ENCODE measurements at places on chromosomes 7 and 10.

GRCh38 chr7:87567052-87567451, 33.6 kb downstream of the ABCB1 start:
- no peak for DNase-seq

- no peak for DNase-seq
Observed at GRCh38 chr10:108688314-108688713, 1235.0 kb downstream of the XPNPEP1 start.

DNA sequence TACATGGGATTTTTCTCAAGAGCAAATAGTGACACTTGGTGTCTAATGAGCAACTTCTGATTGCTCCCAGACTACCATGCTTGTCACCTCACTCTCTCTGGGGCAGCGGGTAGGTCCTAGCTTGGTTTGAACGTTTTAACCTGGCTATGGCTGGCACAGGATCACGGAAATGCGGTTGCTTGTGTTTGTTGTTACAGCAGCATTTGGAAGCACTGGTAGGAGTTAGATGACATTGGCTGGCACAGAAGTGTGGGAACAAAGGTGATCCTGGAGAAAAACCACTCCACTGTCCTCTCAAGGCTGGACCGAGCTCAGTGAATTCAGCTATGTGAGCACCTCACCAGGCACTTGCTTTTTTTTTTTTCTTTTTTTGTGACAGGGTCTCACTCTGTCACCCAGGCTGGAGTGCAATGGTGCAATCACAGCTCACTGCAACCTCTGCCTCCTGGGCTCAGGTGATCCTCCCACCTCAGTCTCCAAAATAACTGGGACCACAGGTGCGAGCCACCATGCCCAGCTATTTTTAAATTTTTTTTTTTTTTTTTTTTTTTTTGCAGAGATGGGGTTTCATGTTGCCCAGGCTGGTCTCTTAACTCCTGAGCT, 3.5 kb upstream of the PFKFB3 start:
- no peak for DNase-seq

DNA sequence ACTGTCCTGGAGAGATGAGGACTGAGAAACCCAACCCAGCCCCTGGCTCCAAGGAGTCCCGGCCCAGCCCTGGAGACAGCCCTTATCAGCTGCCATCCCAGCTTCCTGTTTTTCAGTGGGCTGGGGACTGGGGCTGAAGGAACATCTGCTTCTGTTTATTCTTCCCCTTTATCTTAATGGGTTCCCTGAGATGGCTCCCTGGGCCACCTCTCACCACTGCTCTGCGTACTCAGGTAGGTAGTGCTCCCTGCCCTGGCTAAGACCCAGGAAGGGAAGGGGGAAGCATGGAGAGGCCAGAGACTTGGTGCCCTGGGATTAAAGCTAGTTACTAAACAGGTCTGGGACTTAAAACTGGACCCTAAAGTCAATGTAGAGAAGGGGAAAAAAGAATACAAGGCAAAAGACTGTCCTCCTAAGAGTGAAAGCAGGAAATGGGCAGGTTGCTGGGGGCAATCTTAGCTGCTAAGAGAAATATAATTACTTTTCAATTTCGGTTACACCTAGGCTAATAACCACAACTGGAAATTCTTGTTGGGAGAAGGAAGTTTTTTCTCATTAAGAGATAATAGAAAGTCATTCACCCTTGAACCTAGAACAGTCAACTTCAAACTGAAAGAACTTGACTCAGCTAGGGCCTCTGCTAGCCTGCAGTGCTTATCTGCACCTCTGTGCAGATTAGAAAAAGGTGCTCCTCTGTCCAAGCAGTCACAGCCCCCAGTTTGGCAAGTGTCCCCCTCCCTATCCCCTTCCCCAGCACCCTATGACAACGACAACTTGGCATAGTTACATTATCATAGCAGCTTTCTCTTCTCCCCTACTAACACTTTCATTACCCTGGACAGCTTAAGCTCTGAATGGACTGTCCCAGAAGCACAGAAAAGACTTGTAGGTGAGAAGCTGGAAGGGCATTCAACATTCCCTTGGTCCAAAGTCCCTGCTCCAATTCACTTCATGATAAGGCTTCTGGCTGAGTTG, 65.6 kb upstream of the KDM7A start:
- no peak for DNase-seq

DNA sequence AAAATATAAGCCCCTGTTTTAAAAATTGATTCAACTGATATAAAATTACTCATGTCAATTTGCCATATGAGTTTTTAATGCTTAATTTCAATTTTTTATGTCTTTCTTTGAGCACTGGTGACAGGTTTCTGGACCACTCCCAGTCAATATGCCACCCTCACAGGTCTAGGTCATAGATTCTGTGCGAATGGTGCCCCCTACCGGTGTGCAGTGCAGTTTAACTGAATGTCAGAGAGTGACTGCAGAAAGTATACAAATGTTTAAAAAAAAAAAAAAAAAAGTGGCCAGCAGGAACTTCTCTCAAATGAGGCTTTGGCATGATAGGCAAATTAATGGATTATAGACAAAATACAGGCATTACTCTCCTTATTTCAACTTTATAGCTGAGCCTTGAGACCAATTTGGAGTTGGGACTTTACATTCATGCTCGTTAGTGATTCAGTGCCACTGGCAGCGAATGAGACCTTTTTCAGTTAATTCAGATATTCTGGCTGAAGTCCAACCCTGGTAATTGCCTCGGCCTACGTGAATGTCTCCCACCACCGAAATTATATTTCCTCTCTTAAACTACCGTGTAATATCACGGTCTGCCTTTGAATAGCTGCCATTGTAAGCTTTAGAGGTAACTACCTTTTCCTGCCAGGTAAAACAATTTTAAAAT, 427.6 kb downstream of the PHTF2 start:
- DNase-seq, result peak; percentile 3

GRCh38 chr7:22061775-22062174, 116.1 kb upstream of the CDCA7L start:
- DNase-seq, result no peak

DNA sequence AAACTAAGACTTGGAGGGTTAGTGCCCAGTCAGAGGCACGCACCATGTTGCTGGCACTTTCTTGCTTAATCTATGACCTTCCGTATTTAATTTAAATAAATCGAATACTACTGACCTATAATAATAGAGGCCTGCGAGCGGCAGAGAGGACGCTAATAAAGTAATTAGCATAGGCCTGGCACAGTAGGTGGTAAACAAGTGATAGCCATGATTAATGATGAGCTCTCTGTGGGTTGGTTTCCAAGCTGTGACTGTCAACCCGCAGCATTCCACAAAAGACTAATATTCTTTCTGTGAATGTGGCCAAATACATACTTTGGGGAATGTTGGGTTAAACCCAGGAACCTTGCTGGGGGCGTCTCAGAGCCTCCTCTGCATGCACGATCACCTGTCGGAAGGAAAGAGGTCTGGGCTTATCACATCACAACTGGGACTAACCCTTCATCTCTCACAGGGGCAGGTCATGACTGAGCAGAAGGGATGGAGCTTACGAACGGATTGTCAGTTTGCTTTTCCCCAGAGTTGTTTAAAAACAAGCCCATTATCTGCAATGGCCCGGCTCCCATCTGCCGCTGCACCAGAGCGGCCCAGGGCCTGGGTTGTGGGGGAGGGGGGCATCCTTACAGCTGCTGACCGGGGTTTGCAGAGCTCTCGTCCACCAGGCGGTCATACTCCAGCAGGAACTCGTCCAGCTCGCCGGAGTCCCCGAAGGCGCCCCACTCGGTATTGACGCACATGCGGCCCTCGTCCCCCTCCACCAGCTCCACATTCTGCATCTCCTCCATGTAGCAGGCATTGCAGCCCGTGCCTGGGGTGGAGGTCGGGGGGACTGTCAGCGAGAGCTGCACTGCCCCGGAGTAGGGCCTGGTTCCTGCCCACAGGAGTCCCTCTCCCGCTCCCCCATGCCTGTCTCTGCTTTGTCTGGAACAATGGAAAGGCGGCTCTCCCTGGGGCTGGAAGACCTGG, 6.2 kb upstream of the MYL7 start:
- DNase-seq, result no peak

DNA sequence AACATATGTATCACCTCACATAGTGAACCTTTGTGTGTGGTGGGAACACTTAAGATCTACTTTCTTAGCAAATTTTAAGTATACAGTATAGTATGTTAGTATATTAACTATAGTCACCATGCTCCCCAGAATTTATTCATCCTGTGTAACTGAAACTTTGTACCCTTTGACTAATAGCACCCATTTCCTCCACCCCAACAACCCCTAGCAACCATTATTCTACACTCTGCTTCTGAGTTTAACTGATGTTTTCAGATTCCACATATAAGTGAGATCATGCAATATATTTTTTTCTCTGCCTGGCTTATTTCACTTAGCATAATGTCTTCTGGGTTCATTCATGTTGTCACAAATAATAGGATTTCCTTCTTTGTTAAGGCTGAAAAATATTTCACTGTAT, 6.9 kb upstream of the VWDE start:
- no peak for DNase-seq

GRCh38 chr7:29924684-29925083, 64.9 kb downstream of the SCRN1 start:
- DNase-seq, result no peak

DNA sequence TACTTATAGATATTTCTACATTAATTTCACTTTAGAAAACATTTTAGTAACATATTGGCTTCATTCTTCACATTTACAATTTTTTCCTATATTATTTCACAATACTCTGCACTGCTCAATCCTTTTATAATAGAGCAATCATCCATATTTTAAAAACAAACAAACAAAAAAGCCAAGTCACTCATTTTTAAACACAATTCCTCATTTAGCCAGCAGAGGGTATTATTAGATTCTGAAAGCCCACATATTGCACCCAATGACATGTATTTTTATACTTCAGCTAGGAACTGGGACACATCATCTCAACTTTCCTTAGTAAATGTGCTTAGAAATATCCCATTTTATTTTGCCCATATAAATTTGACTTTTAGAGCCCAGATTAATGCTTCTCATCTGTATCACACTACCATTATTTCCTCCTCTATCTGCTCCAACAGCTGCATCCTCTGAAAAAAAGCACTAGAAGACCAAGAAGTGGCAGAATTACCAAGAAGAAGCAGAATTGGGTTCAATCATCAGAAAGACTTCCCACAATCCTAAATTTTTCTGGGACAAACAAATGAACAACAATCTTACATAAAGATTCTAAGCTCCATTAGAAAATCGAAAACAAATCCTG, 29.5 kb downstream of the CTNNA3 start:
- DNase-seq, result no peak

DNA sequence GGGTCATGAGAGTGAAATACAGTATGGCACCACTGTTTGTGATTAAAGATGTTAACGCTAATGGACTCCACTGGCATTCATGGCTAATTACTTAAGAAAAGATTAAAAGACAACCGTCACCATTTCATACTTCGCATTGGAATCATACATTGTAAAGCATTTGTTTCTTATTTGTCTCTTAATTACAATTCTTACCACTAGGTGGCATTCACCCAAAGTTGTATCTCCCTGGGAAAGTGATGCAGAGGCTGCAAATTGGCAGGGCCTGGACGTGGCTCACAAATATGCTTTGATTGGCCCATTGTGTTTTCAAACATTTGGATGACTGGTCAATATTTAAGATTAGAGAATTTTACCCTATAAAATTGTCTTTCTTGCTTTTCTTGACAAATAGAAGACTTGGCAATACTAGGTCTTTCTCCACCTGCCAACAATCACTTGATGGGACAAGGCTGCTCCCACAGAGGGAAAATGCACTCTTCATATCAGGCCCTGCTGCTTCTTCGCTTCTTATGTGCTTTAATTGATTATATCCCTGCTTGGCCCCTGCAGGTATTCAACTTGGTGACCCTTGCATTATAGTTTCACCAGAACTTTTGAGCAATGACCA, 72.1 kb upstream of the STARD3NL start:
- no peak for DNase-seq

GRCh38 chr10:127612-128432, 7.4 kb upstream of the ZMYND11 start:
- no peak for DNase-seq

GRCh38 chr7:152521420-152522337, 85.9 kb upstream of the KMT2C start:
- no peak for DNase-seq

- no peak for DNase-seq
Observed at GRCh38 chr7:114874170-114874569, 47.7 kb upstream of the MDFIC start.

- DNase-seq, result no peak
Observed at GRCh38 chr7:159070431-159071148, 74.1 kb downstream of the VIPR2 start.

DNA sequence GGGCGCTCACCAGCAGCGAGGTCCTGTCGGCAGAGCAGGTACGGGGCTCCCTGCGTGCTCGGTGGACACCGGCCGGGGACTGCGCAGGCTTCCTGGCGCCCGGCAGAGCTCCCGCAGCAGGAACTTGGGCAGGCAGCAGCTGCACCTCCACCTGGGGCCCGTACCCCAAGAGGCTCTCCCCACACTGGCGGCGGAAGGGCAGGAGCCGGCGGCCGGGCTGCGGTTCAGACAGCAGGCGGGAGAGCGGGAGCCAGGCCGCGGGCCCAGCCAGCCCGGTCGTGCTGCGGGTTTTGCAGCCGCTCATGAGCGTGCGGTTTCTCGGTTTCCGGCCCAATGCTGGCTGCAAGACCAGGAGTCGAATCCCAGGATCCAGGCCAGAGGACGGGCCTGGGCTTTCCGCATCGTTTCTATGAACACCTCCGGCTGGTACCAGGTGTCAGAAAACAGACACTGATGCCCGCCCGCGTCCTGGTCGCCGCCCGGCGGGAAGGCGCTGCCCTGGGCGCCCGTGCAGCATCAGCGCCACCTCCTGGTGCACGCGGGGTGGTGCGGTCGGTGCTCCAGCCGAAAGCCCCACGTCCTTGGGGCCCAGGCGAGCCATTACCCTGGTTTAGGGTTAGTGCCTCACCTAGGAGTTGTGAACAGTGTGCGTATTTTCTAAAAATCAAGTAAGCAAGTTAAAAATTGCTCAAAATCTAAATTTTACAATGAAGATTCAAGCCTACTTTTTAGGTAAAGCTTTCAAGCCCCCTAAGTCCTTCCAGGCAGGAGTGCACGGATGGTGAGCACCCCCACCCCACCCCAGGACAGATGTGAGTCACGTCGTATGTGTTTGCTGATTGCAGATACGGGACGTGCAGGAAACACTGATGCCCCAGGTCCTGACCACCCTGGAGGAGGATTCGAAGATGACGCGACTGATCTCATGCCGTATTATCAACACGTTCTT, 47.4 kb upstream of the PRKAR1B start:
- DNase-seq, result peak; percentile 19

GRCh38 chr10:51397695-51398094, 301.7 kb downstream of the CSTF2T start:
- no peak for DNase-seq

- DNase-seq, result no peak
Observed at GRCh38 chr10:122054048-122055025, 65.4 kb downstream of the TACC2 start.

- no peak for DNase-seq
Observed at GRCh38 chr7:150829426-150829825, 22.9 kb upstream of the AOC1 start.
